ENCODE measurements at places on chromosomes 7 and 10.

- no peak for DNase-seq
These were observed 1211.6 kb upstream of the LRRN3 start for GRCh38 chr7:109879287-109879828.

- no peak for DNase-seq
These were observed 126.6 kb downstream of the LRRC4 start for GRCh38 chr7:127904670-127904985.

DNA sequence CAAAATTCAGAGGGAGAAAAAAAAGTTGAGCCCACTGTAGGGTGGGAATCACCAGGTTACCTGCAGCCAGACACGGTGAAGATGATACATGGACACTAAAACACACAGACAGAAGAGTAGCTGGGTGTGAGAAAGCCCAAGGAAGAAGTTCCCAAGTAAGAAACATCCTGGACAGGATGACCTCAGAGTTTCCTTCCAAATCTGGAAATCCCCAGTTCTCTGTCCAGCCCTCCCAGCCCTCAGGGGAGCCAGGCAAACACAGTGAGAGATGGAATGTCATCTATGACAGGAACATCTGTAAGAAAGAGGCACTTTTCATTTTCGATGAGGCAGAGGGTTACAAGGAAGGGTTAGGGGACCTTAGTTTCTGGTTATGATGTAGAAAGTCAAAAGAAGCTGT lies 125.1 kb upstream of the LYZL1 start:
- DNase-seq: no peak

DNA sequence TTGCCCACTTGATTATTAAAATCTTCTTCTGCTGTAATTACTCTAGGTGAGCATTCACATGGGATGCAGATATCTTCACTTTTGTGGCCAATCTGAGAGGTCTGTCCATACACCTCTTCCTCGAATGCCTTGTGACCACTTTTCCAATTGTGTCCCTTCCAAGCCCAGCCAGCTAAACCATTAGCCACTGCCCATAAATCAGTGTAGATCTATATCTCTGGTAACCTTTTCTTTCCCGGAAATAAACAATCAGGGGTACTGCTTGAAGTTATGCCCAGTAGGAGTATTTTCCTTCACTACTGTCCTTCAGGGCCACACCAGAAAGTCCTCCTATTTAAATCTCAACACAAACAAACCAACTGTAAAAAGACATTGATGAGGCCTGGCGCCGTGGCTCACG lies 104.6 kb upstream of the KCNMA1 start:
- no peak for DNase-seq

- DNase-seq: no peak
These were observed 209.1 kb downstream of the CCSER2 start for GRCh38 chr10:84537447-84537931.

GRCh38 chr10:42734536-42734935 lies 48.1 kb upstream of the BMS1 start:
- DNase-seq: no peak

DNA sequence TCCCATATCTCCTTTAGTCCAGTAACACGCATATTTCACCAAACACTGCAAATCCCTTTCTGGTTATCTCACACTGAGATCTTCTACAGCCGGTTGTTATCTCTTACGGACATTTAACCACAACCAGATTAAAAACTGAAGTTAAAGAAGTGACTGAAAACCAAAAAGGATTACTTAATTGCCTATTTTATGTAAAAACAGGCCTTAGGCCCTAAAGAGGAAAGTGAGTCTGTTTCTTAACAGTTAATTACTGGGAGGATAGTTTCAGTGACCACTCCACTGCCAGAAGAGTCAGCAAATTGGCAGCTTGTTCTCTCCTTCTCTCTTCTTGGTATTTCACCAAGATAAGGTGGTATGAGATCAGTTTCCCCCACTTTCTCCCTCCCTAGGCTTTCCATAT lies 161.9 kb upstream of the MEOX2 start:
- no peak for DNase-seq

DNA sequence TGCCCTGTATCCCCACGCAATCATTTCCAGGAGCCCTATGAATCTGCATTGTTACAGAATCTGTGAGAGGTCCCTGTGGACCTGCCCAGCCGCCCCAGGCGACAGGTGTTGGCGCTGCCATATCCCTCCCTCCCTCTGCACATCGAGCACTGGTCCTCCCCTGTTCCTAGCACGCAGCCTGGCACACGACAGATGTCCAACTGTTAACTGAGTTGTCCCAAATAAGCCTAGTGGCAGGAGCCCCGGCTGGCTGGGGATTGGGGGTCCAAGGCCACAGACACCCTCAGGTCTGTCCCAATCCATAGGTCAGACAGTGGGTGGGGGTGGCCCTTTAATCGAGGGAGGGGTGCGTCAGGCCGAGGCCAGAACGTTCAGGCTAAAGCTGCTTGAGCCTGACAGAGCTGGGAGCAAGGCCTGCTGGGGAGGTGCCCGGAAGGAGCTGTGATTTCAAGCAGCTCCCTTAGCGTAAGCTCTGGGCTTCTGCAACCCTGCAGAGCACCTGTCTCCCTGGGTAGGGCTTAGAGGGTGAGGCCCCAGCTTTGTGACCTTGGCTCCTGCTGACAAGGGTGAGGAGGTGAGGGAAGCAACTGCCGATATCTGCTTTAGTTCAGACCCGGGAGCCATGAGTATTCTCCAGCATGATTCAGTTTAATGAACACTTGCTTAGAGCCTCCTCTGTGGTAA lies 40.1 kb downstream of the ADRA2A start:
- no peak for DNase-seq

DNA sequence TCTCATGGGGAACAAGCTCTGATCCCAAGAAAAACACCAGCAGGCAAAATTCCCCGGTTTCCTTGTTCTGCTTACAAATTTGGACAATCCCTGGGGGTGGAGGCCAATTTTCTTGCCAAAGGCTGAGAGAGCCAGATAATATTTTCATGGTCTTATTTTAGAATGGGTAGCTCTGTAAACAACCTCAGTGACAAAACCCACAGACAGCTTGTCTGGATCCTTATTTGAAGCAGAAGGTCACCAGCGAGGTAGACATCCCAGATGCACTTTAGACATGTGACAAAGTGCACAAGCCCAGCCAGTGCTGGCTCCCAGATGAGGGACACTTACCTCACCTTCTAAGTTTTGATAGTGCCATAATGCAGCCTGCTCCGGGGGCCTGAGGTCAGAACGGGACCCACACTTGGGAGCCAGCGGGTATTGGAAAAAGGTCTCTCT lies 102.6 kb upstream of the DDC start:
- no peak for DNase-seq

GRCh38 chr7:95886501-95887090 lies 114.2 kb downstream of the DYNC1I1 start:
- no peak for DNase-seq

DNA sequence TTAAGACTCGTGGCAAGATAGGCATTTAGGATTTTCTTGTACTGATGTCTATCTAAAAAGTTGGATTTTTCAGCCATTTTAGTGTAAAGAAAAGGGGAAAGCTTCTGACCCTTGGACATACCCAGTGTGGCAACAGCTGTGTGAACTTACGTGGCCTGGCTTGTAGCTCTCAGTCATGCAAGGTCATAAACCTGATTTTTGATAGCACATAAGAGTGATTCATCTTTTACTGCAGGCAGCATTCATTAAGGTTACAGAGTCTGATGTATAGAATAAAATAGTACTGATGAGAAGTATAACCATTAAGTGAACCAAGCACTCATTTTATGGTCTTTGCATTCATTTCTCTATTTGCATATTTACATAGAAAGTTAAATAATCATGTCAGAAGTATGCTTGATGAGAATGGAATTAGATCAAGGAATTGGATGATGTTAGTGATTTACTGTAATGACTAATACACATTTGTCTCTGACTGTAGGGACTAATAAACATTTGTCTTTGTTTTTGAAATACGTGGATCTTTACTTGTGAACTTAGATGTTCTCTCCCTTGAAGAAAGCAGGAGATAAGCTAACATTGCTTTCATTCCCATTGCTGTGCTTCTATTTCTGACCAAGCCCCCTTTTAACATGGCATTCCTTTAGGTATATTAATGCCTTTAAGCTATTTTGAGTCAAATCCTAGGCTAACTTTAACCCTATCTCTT lies 88.2 kb downstream of the GSDME start:
- DNase-seq: no peak

- no peak for DNase-seq
These were observed 4.0 kb upstream of the AQP1 start for GRCh38 chr7:30907527-30908267.

GRCh38 chr7:122543891-122544290 lies 155.0 kb downstream of the RNF133 start:
- DNase-seq: no peak

DNA sequence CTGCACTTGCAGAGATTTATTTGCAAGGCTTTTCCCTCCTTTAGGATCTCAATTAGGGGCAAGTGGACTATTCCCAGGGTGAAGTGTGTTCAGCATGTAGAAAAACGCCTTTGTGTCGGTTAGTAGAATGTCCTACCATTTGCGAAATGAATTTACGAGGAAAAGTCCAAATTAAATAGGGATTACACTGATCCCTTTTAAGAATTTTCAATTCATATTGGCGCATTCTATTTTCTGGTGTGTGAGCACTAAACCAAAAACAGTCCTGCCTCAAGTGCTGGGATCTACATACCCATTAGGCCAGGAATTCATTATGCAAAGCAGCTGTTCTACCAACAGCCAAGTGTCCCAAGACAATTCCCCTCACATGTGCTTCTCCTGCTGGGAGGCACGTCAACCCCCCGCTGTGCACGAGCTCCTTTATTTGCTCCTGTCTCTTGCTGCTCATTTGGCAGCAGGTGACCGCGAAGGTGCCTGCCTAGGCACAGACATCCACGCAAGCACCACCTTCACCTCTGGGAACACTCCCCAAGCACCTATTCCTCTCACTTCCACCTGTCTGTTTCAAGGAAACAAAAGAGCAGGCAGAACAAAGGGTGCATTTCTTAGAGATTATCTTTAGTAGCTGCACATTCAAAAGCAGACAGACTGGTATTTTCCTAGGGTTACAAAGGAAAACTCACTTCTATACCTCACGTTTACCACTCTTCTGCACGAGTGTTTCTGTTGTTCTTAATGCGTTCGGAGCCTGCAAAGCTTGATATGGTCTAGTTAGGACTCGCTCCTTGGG lies 134.6 kb upstream of the FGFR2 start:
- no peak for DNase-seq

GRCh38 chr7:22586786-22587140 lies 86.8 kb upstream of the STEAP1B start:
- DNase-seq: no peak

DNA sequence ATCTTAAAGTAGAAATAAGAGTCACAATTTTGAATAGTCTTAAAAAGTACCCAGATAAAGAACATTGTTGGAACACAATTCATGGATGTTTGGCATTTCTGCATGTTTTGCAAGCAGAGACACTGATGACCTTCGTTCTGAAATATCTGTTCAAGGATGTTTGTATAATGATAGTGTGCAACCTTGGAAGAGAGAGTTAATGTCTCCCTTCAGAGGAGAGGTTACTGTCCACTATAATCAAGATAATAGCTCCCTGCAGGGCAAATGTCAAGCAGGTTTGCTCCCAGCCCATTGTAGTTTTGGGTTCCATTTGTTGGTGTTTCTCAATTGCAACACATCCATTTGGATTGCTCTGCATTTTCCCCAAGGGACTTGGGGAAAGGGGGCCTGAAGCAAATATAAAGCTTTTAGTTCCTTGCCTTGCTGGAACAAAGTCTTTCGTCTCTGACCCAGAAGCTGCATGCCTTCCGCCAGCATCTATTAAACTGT lies 45.2 kb downstream of the COL1A2 start:
- DNase-seq: no peak

GRCh38 chr10:12422189-12422588 lies 72.8 kb downstream of the CAMK1D start:
- DNase-seq: no peak

DNA sequence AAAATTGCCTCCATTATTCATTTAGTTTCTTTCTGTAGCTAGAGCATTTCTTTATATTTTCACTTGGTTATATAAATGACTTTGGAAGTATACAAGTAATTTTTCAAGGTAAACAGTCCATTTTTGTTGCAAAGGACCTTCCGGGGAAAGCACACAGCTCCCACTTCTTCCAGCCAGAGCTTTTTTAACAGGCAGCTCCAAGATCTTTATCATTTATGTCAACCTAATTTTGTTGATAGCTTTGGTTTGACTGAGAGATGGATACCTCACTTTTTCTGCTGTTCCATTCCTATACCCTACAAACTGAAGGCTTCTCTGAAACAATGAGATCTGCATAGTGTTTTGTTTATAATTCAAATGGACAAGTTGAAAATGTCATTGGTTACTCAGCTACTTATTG lies 49.3 kb upstream of the RAB11FIP2 start:
- DNase-seq: no peak

GRCh38 chr10:58919927-58920654 lies 256.4 kb upstream of the PHYHIPL start:
- no peak for DNase-seq

DNA sequence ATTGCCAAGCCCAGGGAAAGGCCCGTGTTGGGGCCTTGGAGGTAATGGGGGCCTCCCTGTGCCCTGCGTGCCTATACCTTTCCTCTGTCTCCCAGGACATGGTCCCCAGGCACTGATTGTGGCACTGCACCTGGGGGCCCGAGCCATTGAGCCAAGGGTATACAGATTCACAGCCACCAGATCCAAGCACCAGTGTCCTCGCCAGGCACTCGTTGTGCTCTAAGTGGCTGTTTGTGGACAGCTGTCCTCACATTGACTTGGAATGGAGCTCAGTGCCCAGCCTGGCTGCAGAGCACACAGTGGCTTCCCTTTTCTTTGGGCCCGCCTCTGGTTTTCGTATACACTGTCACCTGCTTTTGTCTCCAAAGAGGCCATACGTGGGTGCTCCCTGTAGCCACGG lies 72.0 kb upstream of the BTBD16 start:
- no peak for DNase-seq

DNA sequence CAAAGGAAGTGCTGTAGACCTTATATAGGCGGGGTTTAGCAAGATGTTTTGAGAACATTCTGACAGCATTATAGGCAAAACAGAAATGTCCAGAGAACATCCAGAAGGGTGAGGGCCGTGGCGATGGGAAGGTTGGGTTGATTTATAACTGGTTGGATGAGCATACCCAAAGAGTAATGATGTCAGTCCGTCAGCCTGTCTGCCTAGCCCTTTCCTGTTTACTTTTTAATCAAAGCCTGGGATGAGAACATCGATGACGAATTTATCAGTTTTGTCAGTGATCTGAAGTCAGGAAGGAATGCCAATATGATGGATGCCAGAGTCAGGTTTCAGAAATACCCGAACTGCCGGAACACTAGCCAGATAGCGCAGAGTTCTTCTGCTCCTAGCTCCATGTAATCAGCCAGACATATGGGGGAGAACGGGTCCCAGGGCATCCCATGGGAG lies 33.8 kb upstream of the TRIM8 start:
- DNase-seq: no peak

- no peak for DNase-seq
These were observed 111.9 kb downstream of the CHN2 start for GRCh38 chr7:29306319-29306991.

- no peak for DNase-seq
These were observed 12.8 kb downstream of the LBX1 start for GRCh38 chr10:101216207-101217043.

GRCh38 chr7:50696810-50697582 lies 85.7 kb downstream of the GRB10 start:
- DNase-seq: no peak

GRCh38 chr7:149706398-149706797 lies 67.0 kb downstream of the ZNF467 start:
- no peak for DNase-seq
